ENCODE measurements at places on chromosomes 4 and X.

DNA sequence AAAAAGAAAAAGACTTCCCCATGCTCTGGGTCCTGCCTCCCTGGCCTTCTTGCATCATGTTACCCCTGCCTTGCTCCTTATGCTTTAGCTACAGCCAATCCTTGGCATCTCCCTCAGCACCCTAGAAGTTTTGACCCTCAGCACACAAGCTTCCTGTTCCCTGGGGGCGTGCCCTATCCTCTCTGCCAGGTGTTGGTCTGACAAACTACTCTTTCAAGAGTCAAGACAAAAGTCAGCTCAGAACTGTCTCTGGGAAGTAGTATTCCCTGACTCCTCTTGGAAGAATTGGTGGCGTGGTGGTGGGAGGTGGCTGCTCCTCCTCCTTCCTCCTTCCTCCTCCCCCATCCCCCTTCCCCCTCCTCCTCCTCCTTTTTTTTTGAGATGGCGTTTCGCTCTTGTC, 41.0 kb downstream of the PRPS1 start:
- no peak for DNase-seq

DNA sequence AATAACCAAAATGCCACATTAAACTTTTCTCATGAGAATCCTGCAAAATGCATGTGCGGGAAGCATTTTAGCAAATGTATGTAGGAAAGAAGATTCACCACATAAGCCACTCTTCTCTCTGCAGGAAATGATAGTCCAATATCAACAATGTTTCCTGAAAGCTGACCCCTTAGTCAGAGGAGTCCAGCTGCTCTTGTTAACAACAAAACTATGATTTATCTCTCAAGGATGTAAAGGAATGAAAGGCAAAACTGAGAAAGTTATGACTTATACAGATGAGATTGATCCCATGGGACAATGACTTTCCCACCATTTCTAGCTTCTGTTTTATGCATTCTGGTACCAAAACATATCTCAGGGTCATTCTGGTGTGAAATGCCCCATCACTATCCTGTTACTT, 125.0 kb upstream of the EDNRA start:
- DNase-seq, result peak; percentile 64

DNA sequence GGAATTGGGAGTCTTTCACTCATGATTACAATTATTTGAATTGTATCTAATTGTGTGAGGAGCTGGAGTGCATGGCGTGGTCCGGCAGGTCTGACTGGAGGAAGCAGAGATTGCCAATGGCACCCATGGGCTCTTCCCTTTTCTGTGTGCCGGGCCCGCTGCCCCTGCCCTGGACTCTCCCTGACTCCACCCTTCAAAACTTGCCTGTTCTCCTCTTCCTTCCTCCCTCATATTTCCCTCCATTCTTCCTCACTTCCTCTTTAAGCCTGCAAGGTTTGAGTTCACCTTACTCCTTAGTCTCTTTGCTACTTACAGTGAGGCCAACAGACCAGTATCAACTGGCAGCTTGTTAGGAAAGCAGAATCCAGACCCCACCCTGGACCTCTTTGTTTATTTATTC, 6.5 kb upstream of the STBD1 start:
- DNase-seq, result no peak

GRCh38 chr4:21884615-21885014, 64.0 kb downstream of the KCNIP4 start:
- no peak for DNase-seq

DNA sequence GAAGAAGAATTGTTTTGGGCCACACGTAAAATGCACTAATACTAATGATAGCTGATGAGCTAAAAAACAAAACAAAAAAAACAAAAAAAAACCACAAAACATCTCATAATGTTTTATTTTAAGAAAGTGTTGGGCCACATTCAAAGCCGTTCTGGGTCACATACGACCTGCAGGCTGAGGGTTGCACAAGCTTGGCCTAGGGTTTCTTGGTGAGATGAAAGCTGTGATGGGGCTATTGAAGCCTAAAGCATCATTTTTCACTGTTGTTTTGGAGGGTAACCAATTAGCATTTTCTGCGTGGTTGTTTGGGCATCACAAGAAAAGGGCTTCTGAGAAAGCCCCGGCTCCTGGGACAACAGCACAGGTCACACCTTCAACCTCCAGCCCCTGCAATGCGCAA, 42.5 kb upstream of the ZNF157 start:
- DNase-seq, result no peak

- no peak for DNase-seq
Measured at GRCh38 chr4:72951628-72952027, 117.9 kb downstream of the COX18 start.

DNA sequence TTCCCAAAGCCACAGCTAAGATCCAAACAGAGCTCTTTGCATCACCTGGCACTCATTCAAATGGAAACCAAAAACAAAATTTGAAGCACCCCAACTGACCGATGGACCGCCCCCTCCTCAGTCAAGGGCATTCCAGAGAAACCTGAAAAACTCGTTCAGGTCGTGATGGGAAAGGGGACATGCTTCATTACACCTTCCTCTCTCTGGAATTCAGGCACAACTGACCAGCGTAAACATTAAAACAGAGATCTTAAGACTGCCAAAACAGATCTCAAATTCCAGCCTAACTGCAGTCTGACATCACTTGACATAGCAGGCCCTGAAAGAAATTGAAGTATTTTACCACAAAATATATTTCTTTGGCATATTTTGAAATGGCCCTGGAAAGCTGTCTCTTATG, 28.5 kb downstream of the PTTG2 start:
- DNase-seq, result no peak
